A172 (cell line): ENCODE measurements at places on chromosomes 16 and 17.

DNA sequence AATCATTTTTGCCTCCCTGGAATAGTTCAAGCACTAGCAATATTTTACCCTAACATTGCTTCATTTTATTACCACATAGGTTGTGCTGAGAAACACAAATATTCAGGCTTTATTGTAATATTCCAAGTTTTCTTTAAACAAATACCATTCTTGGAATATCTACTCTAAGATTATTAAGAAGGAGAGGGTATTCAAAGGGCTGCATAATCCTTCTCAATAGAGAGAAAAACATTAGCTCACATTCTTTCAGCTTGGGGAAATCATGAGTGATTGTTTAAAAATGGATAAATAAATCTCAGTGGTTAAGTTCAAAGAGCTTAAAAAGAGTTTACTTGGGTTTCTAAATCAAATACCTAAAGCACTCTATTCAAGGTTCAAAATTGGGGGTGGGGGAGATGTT lies 111.9 kb upstream of the CORO6 start:
- DNase-seq = no peak

DNA sequence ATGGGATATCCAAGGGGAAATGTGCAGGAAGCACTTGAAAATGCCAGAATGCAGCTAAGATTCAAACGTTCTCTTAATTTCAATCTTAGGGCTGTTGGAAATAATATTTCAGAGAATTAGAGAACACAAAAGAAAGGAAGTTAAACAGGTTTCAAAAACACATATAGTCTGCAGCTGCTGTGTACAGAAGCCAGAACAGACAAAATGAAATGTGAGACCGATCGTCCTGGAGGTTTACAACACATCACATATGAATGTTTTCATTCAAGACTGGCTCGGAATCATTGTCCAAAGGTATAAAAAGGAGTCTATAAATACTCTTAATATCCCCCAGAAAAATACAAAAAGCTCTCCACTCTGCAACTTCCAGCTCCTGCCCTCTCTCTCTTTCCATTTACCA lies 14.3 kb downstream of the CYTH1 start:
- DNase-seq = no peak

- no peak for DNase-seq
Measured at GRCh38 chr17:37567137-37567536, 42.1 kb downstream of the SYNRG start.

DNA sequence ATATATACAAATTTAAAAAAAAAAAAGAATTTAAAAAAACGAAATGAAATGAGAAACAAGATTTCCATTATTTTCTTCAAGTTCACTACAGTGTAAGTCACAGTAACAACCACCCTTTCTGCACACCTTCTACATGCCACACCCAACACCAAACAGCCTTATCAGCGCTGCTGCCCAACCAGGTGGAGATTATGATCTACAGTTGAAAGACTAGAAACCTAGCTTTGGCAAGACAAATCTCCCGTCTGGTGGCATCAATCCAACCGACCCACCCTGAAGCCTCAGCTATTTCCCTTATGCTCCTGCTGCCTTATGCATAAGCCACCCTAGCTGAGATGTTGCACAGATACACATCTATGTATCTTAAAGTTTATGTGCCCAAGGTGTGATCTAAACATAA lies 60.8 kb downstream of the PARN start:
- no peak for DNase-seq

- no peak for DNase-seq
Measured at GRCh38 chr17:50833510-50834428, 1.6 kb upstream of the WFIKKN2 start.

GRCh38 chr16:35196313-35196712 lies 1736.9 kb downstream of the TP53TG3F start:
- DNase-seq = no peak

DNA sequence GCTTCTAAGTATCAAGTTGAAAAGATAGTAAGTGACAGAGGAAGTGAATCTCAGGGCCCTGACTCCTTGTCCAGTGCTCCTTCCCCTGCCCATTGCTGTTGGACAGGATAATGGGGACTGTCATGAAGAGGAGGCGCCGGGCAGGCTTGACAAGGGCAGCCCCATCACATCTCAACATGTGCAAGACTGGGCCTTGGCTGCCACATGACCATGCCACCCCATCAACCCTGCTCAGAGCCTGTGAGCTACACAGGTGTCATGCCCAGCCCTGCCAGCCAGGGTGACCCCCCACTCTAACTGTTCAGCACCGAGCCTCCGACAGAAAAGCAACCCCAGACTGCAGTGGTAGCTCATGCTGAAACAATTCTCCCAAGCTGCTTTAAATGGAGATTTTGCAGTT lies 171.6 kb downstream of the C16orf78 start:
- DNase-seq = no peak

DNA sequence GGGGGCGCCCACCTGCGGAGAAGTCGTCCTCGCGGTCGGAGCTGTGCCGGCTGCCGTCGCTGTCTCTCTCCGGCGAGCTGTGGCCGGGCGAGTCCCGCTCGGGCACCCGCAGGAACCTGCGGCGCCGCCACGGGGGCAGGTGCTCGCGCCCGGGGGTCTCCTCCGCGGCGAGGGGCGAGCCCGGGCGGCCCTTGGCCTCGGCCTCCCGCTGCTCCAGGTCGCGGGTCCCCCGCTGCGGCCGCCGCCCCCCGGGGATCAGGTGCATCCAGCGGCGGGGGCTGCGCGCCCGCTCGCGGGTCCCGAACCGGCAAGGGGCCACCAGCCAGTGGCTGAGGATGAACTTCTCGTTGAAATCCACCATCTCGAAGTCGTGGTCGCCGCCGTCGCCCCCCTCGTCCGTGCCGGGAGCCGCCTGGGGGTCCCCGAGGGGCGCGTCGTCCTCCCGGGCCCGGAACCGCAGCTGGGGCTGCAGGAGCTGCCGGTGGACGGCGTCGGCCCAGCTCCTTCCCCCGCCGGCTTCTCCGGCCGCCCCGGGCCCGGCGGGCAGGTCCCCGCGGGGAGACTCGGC lies 41.4 kb upstream of the BHLHA9 start:
- DNase-seq = no peak

DNA sequence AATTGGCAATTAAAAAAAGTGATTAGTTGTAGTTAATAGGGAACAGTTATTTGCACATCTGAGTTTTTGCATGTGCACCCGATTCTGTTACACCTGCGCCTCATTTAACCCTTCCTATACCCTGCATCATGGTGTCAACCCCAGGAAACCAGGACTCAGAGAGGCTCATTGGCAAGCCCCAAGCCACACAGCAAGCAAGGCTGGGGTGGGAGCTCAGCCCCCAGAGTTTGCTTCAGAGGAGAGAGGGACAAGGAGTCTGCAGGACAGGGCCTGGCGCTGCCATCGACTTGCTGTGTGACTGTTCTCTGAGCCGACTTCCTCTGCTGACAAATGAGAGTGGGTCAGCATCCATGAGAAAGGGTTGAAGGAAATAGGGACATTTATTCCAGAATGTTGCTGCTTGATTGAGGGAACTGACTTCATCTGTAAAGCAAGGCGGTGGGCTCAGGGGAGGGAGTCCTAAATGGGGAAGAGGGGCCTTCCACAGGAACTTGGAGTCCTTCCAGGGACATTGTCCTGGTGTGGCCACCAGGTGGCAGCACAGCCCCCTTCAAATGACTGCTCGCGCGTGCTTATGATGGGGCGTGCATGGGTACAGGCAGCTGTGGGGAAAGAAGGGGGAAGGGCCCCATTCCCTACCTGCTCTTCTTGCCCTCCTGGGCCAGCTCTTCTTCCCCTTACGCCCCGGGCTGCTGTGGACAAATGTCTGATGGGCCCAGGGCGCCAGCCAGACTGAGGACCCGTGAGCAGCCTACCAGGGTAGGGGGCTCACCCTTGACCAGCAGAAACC lies 51.6 kb downstream of the NT5M start:
- peak; percentile 59 for DNase-seq

DNA sequence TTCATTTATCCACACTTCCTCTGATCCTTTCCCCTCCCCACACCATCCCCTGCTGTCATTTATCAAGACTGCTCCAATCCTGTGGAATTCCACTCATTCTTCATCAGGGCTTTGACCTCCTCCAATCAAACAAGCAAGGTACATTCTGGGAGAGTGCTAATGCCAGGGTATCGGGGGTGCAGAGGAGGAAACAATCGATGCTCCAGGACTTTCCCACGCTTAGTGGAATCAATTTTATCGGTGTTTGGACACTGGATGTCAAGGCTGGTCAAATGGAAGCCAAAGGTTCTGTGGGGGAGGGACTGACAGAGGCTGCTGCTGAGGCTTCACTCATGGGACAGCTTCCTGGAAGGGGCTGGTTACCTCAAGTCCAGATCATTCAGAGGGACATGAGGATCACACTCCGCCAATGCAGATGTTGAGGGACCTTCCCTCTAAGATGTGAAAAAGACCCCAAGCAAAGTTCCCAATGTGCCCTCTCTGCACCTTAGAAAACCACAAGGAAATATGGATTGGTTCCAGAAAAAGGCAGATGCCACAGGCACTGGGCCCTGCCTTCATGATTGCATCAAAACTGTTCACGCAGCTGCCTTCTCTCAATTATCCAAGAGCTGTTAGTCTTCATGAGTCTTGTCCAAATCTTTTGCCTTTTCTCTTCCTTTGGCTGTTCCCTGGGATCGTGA lies 44.7 kb upstream of the SOX9 start:
- no peak for DNase-seq

- DNase-seq = peak; percentile 6
Measured at GRCh38 chr16:11708421-11708820, 34.2 kb downstream of the TXNDC11 start.

- peak; percentile 38 for DNase-seq
Measured at GRCh38 chr16:68445458-68445857, 2.9 kb downstream of the SMPD3 start.
